NCI-H1417 treated with DMSO at 0.1 percent for 48 hours (cell line): ENCODE measurements at places on chromosomes 3 and 15.

DNA sequence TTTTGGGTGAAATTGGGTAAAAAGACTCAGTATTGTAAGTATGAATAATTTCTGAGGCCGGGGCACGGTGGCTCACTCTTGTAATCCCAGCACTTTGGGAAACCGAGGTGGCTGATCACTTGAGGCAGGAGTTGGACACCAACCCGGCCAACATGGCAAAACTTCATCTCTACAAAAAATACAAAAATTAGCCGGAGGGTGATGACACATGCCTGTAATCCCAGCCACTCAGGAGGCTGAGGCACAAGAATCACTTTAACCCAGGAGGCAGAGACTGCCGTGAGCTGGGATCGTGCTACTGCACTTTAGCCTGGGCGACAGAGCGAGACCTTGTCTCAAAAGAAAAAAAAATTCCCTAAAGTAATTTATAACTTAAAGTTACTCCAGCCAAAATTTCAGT is 162.2 kb downstream of the APBA2 start:
- DNase-seq: no peak

- no peak for DNase-seq
Measured at GRCh38 chr3:111471831-111472230, 70.2 kb upstream of the CD96 start.

DNA sequence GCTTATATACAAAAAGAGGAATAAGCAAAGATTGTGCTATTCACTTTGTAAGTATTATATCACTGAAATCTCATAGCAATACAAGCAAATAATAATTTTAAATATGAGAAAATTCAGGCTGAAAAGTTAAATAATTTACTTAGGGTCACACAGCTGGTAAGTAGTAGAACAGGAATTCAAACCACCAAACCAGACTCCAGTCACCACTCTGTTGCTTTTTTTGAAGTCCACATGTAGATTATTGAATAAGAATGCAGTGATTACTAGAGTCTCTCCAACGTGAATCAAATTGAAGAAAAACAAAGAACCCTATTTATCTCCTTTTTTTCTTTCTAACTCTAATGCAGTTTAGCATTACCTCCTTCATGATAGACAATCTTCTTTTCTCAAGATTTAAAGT is 15.9 kb downstream of the SPICE1 start:
- no peak for DNase-seq

- no peak for DNase-seq
Measured at GRCh38 chr3:127908202-127908601, 6.8 kb upstream of the KBTBD12 start.

DNA sequence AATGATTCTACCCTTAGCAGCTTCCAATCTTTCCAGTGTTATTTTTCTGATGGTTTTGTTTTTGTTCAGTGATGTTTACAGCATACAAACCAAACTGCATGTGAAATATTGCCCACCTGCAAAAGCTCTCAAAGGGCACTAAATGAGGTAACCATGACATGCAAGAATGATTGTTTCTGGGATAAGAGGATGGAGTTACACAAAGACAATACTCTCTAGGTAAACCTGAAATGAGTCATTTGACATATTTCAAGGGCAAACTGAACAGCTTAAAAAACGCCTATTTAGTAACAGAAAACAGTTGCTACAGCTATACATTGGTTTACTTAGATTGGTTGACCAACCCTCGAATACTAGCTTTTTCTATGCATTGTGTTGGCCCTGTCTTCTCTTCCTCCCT is 481.7 kb downstream of the ZPLD1 start:
- no peak for DNase-seq

DNA sequence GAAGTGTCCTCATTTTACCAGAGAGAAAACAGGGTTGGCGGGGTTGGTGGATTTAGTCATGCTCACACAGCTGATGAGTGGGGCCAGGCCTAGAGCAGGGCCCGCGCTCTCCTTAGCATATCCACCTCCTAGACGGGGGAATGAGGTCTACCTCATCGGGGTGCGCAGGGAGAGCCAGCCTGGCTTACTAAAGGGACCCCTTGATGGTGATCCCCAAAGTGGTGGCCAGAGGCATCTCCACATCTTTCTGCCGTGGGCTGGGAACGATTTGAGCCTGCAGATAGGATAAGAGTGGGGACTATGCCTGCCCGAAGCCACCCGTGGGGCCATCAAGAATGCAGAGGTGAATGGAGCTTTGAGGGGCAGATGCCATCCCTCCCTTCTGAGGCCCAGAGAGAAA is 69.4 kb downstream of the UMPS start:
- no peak for DNase-seq

DNA sequence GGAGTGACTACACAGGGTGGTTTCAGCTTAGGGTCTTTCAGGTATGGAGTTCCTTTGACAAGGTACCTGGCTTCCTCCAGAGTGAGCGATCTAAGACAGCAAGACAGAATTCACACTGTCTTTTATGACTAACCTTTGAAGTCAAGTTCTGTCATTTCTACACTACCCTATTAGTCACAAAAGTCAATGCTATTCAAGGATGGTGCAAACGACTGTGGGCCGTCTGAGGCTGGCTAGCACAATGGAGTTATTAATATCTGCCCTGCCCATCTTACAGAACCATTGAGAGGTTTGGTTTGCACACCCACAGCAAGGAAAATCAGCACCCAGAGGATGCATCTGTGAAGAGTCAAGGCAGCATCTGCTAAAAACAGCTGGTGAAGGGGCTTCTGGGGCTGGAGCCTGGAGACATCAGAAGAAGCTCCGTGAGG is 62.9 kb upstream of the XCR1 start:
- DNase-seq: no peak

- no peak for DNase-seq
Measured at GRCh38 chr3:28856796-28857195, 424.1 kb upstream of the RBMS3 start.

GRCh38 chr3:153973722-153974265 is 147.4 kb upstream of the ARHGEF26 start:
- DNase-seq: no peak

- no peak for DNase-seq
Measured at GRCh38 chr15:88719654-88720053, 80.8 kb downstream of the ISG20 start.

DNA sequence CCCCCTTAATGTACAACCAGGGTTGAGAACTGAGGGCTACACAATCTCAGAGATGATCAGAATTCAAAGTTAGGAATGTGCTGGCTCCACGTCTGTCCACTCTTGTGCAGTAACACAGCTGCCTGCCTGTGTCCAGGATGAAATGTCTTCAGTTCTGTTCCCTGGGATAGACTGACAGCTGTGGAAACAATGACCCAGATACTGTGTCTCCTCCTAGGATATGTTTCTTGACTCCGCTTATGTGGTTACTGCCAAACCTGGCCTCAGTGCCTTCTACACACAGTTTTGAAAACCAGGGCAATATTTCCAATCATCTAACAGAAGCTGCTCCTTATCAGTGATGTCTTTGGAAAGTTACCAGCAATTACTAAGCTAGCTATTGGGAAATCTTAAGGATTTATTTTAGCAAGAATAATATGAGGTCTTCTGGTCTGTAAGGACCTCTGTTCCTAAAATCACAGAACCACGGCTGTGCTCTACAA is 67.6 kb downstream of the NOX5 start:
- no peak for DNase-seq

DNA sequence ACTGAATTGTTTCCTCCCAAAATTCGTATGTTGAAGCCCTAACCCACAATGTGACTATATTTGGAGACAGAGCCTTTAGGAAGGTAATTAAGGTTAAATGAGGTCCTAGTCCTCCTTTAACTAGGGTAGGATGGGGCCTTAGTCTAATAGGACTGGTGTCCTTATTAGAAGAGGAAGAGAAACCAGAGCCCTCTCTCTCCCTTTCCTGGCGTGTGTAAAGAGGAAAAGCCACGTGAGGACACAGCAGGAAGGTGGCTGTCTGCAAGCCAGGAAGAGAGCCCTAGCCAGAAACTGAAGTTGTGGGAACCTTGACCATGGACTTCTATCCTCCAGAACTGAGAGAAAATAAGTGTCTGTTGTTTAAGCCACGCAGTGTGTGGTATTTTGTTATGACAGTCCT is 94.3 kb downstream of the OXNAD1 start:
- DNase-seq: no peak

DNA sequence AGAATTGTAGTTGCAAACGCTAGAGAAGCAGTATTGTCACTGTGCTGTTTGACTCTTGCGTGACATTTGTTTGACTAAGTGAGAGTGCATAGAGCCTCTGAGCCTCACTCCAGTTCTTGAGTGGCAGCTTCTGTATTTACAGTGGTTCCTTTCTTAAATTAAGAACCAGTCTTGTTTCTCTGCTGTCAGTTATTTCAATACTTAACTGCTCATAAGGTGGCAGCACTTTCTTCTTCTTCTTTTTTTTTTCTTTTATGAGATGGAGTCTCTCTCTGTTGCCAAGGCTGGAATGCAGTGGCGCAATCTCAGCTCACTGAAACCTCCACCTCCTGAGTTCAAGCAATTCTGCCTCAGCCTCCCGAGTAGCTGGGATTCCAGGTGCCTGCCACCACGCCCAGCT is 372.1 kb downstream of the LPP start:
- no peak for DNase-seq

DNA sequence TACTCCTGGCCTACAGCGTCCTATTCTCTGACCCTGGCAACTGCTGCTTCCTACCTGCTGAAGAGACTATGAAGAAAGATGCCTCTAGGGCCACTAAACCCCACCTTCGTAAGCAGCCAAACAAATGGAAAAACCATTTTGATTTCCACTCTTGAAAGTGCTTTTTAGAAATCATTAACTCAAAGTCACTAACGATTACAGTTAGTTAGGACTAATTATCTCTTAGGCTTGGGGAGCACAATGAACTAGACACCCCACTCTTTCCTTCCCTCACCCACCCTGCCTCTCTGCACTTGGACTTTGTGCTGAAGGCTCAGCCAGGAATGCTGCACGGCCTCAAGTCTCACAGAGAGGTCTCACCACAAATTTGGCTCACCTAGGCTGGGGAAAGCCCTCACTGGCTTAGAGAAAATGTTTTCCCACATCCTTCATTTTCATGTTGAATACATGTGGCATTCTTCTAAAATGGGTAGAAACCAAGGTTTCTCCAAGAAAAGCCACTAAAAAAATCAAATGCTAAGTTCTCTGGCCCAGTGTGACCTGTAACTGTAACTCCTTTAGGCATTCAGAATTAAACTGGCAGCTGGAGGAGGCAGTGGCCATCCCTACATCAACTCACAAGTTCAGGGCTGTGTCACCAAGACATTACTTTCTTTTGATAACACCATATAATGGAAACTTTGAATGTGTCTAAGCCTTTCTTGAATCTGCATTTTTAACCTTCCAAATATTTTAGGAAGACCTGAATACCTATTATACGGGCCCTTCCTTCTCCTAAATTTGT is 47.1 kb downstream of the NPTN start:
- no peak for DNase-seq

DNA sequence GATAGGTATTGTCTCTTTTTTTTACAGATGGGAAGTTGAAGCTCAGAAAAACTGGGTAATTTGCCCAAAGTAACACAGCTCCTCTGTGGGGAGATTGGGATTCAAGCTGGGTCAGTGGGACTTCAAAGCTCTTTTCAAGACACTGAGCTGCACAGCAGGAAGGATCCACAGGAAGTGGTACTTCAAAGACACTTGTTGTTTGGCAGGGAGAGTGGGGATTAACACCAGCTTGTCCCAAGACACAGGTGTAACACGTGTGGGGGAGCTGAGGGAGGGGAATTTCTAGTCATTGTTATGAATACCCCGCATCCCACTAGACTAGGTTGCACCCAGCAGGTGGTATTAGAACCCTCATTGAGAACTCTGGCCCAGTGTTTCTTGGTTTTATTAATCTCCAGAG is 116.0 kb downstream of the FOXB1 start:
- DNase-seq: no peak

DNA sequence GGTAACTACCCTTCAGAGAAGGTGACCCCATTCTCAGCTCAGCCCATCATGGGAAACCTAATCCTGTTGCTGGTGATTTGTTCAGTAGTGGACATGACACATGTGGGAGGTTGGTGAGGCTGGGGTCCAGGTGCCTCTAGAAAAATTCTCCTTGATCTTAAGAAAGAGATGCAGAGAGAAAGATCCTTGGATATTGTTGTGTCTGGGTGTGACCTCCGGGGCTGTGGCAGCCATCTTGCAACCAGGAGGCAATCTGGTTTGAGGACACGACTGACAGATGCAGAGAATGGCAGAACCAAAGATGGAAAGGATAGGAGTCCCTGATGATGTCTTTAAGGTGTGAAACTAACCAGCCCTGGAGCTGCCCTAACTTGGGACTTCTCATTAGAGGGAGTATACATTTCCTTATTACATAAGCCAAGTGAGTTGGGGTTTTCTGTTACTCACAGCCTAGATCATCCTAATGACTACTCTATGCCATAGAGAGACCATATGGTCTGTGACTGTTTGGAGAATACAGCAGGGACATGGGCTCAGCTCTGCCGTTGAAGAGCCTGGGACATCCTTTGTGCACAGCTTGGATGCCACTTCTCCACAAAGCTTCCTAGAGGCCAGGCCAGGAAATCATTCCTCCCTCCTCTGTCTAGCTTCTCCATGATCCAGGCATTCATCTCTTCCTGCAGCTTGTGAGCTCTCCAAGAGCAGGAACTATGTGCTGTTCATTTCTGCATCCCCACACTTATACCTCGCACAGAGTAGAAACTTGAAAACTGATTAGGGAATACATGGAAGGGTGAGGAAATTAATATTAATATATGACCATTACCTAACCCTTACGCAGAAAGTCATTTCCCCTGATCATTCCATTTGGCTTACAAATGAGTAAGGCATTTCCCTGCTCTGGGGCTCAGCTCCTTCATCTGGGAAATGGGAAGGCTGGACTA is 45.9 kb downstream of the HRH1 start:
- DNase-seq: no peak

DNA sequence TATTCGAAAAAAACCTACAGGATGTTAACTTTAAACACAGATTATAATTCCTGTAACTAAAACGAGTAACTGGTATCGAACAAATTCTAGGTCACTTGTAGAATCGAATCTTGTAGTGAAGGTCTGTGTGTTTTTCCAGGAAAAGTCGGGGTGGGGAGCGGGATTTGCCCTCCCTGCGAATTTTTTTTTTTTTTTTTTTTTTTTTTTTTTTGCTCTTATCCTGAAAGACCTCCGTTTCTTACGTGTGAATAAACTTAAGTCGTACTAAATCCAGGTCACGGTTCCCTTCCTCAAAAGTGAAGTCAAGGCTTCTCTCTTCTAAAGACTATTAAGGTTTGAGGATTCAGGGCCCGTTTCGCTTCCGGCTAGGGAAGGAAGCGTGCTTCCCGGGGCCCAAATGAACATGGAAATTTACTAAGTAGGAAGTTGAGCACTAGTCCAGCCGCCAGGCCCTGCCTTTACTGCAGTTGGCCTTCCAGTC is 770 bp downstream of the TBC1D5 start:
- no peak for DNase-seq

- DNase-seq: no peak
Measured at GRCh38 chr3:116443191-116443661, 2.1 kb downstream of the LSAMP start.

- no peak for DNase-seq
Measured at GRCh38 chr3:126447456-126448106, 28.1 kb downstream of the ZXDC start.

GRCh38 chr3:106255870-106256248 is 387.0 kb upstream of the CBLB start:
- DNase-seq: no peak

GRCh38 chr3:31029706-31030105 is 135.2 kb upstream of the GADL1 start:
- no peak for DNase-seq

GRCh38 chr3:196217307-196218154 is 1.2 kb downstream of the SLC51A start:
- DNase-seq: no peak
